ENCODE measurements at places on chromosomes 6 and 20. TPM values are rescaled to one million over a fixed set of nuclear protein-coding genes. Genes with fewer than 3 reads are reported as not detected.

MATN4 gene
- total RNA-seq, result not detected

TMEM170B gene
- total RNA-seq, result 12.4 TPM

FAM217A gene
- not detected for total RNA-seq

GPR6 gene
- total RNA-seq, result not detected

GSTA3 gene
- 2.1 TPM for total RNA-seq

- no peak for DNase-seq
- H3K27ac ChIP-seq, result no peak overlapping the region
- H3K27me3 ChIP-seq, result no peaks in the 10 kb centered on the region
- H3K4me1 ChIP-seq, result no peaks in the 10 kb centered on the region
- peaks cover 12% of the 10 kb centered on the region for H3K36me3 ChIP-seq
Observed at GRCh38 chr6:150966786-150967185, 101.3 kb downstream of the MTHFD1L start.

DNA sequence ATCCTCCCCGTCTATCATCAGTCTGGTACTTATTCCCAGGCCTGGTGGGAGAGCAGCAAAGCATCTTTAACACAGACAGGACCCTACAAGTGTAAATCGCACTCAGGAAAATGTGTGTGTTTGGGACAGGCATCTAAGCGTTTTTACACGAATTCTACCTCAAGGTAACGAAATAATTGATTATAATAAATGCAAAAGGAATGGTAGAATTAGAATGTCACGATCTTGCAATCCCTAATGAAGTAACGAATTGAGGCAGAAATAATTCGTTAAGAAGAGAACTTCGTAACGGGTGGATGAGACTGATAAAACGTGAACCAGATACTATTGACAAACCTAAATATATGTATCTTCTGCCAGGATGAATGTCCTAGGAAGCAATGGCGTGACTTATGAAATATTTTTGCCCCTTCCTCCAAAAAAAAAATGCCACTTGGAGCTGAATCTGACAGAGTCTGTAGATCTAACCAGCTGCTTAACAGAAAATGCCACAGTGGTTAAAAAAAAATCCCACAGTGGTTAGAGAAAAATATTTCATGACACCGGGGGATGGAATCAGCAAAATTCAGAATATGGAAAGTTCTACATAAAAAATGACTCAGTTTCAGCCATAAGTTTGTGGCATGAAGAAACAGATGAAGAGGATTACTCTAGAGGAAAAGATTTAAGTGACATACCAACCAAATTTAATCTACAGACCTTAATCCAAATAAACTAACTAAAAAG is 68.7 kb downstream of the F13A1 start:
- H3K4me1 ChIP-seq, result no peaks in the 10 kb centered on the region
- no peak overlapping the region for H3K4me3 ChIP-seq
- no peaks in the 10 kb centered on the region for H3K27me3 ChIP-seq
- H3K36me3 ChIP-seq, result no peaks in the 10 kb centered on the region

- no peaks in the 10 kb centered on the region for H3K36me3 ChIP-seq
- no peak for DNase-seq
- no peaks in the 10 kb centered on the region for H3K27me3 ChIP-seq
- peaks cover 7% of the 10 kb centered on the region for H3K4me1 ChIP-seq
Observed at GRCh38 chr6:158911746-158912480, 88.1 kb downstream of the RSPH3 start.
